ENCODE measurements at places on chromosomes 11 and 22.

DNA sequence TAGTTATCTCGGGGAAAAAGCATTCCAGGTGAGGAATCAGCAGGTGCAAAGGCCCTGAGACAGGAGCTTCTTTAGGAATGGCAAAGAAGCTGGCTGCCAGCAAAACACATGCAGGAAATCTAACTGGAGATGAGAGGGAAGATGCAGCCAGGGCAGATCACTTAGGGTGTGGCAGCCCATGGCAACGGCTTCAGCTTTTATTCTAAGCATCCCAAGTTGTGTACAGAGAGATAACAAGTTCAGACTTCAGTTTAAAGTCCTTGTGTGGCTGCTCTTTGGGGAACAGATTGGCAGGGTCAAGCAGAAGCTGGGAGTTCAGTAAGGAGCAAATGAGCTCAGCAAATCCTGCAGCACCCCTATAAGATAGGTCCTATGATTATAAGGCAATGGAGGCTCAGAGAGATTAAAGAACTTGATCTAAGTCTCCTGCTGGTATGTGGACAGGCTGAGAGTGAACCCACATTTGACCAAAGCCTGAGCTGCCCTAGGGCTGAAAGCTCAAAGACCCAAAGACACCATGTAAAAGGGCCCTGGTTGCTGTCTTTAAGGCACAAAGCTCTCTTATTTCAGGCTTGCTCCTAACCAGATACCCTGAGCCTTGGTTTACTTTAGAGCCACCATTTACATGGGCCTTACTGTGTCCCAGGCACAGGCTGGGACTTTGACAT lies 466.8 kb downstream of the SOX6 start:
- no peak for DNase-seq

- no peak for DNase-seq
Observed at GRCh38 chr22:20738394-20739089, 35.4 kb upstream of the SERPIND1 start.

DNA sequence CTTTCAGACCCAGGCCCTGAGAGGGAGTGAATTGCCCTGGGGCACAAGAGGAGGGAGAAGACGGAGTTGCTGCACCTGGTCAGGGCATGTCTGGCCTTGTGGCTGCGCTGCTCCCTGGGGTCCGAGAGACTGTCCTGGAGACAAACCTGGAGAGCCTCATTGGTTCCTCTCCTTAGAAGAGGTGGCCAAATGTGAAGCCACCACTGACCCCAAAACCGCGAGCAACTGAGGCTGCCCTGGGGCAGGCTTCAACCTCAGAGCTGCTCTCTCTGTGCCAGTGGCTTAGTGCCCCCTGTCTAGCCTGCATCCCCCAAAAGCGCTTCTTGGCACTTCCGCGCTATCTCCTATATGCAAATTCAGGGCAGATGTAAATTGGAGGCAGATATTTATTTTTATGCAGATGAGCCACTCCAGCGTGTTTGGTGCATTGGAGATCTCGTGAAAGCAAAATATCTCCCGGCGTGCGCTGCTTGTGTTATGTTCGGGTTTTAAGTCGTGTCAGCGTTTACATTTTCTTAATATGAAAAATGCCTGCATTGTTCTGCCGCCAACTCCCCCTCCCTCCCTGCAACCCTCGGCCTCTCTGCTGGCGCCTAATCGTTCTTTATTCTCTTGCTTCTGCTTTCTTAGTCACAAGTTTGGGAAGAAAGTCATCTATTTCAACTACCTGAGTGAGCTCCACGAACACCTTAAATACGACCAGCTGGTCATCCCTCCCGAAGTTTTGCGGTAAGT lies 69.5 kb downstream of the ARHGAP8 start:
- DNase-seq = no peak

DNA sequence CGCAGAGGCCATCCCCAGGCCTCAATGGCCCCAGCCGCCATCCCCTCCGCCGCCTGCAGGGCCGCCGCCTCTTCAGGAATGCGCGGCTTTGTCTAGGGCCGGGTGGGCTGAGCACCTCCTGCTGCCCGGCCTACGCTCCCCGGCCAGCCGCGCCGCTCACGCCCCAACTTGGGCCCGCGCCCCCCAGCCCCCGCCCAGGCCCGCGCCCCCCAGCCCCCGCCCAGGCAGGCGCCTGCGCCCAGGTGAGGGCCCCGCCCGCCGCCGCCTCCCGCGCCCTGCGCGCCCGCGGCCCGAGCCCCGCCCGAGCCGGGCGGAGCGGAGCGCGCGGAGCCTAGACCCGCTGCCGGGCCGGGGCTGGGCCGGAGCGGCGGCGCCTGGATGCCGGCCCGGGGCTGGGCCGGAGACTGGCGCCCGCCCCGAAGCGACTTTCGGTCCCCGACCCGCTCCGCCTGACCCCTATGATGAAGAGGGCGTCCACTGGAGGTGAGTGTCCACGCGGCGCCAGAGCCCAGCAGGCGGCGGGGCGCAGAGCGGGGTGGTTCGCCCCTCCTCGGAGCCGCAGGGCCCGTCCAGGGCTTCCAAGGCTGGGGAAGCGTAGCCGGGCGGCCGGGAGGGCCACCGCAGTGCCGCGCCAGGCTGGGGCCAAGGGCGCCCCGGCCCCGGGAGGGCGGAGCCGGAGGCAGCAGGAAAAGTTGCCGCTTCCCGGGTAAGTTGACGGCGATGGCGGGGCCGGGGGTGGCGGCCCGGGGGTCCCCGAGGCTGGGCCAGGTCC lies 34.3 kb upstream of the PRODH start:
- DNase-seq = no peak

GRCh38 chr11:10629411-10630002 lies 61.0 kb upstream of the LYVE1 start:
- DNase-seq = no peak

GRCh38 chr11:47225552-47226400 lies 11.0 kb downstream of the DDB2 start:
- no peak for DNase-seq

DNA sequence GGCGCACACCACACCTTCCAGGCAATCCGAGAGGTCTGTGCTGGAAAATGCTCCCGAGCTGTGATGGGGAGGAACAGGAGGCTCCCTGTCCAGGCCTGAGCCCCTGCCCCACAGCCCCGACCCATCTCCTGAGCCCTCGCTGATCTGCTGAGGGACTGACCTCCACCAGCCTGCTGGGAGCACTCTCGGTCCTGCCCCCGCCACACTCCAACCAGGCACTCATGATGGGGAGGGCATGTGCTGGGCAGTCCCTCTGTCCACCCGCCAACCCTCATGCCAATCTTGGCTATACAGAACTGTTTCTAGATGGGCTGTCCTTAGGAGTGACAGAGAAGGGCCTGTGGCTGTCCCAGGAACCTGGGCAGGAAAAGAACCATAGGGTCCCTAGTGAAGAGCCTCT lies 70.8 kb downstream of the TRMU start:
- DNase-seq = no peak

DNA sequence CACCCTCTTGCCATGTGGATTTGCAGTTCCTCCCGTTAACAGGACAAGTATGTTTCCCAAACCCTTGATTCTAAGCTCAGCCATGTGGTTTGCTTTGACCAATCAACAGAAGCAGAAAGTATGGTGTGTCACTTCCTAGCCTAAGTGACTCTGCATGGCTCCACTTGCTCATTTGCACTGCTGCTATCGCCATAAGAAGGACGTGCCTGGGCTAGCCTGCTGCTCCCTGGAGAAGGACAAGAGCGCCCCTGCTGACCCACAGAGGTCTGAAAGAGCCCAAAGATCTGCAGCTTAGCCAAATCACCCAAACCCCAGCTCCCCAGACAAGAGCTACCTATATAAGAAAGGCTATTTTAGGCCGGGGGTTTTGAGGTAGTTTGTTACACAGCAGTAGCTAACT lies 18.0 kb downstream of the TBRG1 start:
- no peak for DNase-seq

DNA sequence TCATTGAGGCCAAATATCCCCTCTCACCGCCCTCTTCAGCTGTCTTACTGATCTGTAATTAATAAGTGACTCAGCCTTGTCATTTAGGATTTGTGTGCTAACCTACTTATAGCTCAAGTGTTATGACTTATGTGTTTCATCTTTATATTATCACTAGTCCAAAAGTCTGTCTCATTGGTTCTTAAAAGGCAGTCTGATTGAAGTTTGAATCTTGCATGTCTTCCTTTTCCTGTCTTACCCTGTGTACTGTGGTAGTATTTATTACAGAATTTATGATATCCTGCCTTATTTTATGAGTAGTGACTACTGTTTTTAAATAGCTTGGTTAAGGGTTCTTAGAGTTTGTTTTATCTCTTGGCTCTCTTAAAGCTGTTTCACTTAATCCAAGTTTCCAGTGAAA lies 6.3 kb downstream of the DEPDC7 start:
- DNase-seq = no peak

DNA sequence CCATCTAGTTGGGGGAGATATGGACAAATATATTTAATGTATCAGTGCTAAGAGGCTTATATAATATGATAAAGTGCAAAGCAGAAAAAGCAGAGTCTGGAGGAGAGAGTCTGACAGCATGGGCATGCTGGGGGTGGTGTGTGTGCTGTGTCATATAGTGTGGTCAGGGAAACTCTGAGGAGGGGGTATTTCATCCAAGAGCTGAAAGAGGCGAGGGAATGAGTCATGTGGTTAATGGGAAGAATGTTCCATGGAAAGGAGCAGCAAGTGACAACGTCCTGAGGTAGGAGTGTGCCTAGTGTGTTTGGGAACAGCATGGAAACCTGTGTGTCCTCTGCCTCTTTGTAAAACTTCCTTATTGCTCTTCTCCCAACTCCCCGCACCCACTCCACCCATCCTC lies 38.0 kb downstream of the EIF3F start:
- DNase-seq = no peak

DNA sequence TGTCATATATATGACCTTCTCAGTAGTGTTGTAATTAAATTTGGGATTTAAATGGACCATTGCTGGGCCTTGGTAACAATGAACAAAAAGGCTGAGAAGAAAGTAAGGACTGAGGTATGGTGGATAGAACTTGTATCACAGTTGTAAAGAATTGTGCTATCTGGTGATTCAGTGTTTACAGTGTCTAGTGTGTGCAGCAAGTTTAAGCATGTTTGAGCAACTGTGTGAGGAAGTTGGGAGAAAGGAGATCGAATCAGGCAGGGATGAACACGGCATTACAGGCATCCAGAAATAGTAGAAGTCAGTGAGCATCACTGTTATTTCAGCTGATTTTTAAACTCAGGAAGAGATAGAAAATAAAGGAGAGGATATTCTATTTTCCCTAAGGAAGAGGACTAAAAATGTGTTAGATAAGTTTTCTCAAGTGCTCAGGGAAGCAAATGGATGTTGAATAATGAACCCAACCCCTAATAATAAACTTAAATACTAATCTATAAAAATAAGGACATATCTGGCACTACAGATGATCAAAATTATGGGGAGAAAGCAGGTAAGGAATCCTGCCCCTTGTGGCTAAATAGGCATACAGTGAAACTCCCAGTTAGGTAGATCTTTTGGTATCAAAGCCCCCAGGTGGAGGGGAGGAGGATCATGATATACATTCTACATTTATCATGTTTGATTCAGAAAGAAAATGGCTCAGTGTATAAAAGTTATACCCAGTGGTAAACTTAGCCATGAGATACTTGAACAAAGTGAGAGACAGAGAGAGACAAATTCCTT lies 361.0 kb upstream of the ANO3 start:
- DNase-seq = no peak

GRCh38 chr11:112096194-112096593 lies 9.5 kb downstream of the SDHD start:
- no peak for DNase-seq

- no peak for DNase-seq
Observed at GRCh38 chr22:45574069-45574703, 71.5 kb downstream of the FBLN1 start.

DNA sequence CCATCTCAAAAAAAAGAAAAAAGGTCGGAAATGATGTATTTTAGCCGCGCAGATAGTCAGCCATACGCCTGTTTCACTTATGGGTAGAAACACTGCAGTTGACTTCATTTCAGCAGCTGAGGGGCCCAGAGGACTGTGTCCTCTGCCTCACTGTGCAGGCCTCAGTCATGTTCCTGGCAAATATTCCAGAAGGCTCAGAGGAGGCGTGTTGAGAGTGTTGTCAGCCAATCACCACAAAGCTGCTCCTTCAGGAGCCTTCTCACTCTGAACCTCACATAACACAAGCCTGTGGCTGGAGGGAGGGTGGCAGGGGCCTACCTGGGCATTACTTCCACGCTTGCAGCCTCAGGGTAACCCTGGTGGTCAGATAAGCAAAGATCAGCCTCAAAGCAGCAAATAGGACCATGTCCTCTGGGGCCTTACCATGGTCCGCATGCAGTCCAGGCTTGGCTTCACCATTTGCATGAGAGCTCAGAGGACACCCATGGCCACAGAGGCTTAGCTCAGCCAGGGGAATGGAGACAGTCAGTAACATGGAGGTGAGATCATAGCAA lies 17.3 kb upstream of the TREH start:
- no peak for DNase-seq

- no peak for DNase-seq
Observed at GRCh38 chr11:111441443-111441842, 62.4 kb upstream of the POU2AF1 start.

GRCh38 chr22:35509960-35510359 lies 30.7 kb upstream of the RASD2 start:
- no peak for DNase-seq

GRCh38 chr11:61670626-61671025 lies 9.6 kb upstream of the DAGLA start:
- DNase-seq = no peak

GRCh38 chr22:30348809-30349208 lies 7.9 kb downstream of the SF3A1 start:
- no peak for DNase-seq

- DNase-seq = no peak
Observed at GRCh38 chr11:65859812-65860277, 388 bp upstream of the MUS81 start.

- no peak for DNase-seq
Observed at GRCh38 chr11:114133548-114134329, 74.2 kb downstream of the ZBTB16 start.

DNA sequence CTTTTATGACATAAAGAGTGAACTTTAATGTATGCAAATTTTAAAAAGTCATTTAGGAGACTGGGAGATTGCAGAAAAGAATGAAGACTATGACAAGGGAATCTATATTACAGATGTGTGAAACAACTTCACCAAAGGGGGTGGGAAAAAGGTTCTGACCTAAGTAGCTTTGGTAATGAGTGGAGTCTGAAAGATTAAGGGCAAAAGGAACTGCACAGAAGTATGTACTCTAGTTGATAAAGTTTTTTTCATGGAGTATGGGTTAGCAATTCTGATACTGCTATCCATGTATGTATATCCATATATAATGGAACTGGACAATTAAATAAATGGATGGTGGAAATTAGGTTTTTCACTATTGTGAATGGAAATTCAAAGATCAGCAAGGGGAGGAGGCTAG lies 9.2 kb downstream of the CKAP5 start:
- DNase-seq = no peak

GRCh38 chr11:96062134-96062533 lies 138.2 kb upstream of the MTMR2 start:
- DNase-seq = no peak

GRCh38 chr11:134835561-134835960 lies 423.5 kb upstream of the B3GAT1 start:
- no peak for DNase-seq

GRCh38 chr11:32580967-32581366 lies 2.7 kb upstream of the EIF3M start:
- no peak for DNase-seq

DNA sequence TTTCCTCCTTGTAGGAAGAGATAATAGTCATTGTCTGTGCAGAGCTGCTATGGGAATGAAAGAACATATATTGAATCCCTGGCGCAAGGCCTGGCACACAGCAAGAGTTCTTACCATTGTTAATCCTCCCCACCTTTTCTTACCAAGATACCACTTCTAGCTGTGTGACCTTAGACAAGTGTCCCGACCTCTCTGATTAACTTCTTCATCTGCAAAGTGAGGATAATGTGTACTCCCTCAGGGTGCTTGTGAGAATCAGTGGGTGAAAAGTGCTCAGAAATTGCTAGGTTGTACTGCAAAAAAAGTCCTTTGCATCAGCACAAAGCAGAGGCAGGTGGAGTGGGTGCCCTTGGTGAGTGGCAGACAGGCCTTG lies 3.7 kb upstream of the CST6 start:
- DNase-seq = no peak

All from HCT116 (cell line).